ENCODE measurements at places on chromosomes 2 and 18.

GRCh38 chr2:112949456-112949855 is 28.4 kb upstream of the IL36G start:
- no peak for DNase-seq

DNA sequence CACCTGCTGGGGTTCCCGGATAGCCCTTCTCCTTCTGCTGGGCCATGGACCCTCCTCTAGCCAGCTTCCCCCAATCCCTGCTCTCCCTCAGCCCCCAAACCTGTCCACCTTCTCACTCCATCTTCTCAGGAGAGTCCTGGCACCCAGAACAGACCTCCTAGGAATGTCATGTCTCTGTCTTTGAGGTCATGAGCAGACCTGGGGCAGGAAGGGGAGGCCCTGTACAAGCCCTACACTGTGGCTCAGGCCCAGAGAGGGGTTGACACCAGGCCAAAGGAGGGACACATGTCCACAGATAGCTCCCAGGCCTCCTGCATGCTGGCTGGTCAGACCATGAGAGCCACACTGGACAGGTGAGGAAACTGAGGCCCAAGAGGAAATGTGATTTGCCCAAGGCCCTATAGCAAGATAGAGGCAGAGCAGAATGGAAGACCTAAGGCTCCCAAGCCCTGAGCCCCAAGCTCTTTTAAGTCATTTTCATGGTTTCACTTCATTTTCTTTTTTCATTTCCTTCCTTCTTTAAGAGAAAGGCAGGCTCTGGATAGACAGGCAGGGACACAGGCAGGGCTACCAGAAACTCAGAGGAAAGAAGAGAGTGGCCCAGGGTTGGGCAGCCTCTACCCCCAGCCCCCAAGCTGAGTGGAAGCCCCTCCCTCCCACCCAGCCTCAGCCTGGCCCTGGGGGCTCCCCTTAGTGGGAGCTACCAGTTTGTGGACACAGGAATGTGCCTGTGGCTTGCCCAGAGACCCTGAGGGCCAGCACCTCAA is 159.7 kb downstream of the SMAD7 start:
- no peak for DNase-seq

- no peak for DNase-seq
Measured at GRCh38 chr2:64637000-64637635, 16.6 kb downstream of the SERTAD2 start.

DNA sequence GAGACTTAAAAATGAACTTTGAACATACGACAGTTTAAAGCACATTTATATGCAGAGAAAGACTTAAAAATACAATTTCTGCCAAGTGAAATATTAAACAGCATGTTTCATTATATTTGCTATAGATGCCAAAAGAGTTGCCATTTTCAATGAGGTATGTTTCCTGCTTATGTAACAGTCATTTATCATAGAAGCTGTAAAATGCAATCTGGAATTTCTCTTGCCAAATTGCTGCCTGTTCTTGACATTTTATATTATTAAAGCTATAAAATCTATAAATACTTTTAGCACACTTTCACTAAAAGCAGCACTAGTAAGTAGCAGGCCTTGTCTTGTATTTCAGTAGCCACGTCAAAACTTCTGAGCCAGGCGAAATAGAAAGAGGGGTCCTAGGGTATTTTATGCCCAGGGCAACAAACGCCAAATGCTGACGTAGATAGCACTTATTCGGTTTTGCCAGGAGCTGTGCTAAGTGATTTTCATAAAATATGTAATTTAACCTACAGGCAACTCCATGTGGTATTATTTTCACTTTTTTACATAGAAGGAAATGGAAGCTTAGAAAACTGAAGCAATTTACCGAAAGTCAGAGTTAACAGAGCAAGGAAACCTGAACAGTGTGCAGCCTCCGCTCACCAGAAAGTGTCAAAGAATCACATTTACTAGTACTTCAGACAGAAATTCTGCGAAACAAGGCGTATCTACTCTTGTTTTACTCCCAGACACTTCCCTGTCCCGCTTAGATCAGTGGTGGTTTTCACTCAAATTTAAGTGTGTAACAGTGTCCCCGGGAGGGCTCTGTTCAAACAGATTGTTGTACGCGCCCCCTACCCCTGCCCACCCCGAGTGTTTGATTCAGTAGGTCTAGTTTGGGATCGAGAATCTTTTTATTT is 1.2 kb upstream of the CYP20A1 start:
- no peak for DNase-seq

DNA sequence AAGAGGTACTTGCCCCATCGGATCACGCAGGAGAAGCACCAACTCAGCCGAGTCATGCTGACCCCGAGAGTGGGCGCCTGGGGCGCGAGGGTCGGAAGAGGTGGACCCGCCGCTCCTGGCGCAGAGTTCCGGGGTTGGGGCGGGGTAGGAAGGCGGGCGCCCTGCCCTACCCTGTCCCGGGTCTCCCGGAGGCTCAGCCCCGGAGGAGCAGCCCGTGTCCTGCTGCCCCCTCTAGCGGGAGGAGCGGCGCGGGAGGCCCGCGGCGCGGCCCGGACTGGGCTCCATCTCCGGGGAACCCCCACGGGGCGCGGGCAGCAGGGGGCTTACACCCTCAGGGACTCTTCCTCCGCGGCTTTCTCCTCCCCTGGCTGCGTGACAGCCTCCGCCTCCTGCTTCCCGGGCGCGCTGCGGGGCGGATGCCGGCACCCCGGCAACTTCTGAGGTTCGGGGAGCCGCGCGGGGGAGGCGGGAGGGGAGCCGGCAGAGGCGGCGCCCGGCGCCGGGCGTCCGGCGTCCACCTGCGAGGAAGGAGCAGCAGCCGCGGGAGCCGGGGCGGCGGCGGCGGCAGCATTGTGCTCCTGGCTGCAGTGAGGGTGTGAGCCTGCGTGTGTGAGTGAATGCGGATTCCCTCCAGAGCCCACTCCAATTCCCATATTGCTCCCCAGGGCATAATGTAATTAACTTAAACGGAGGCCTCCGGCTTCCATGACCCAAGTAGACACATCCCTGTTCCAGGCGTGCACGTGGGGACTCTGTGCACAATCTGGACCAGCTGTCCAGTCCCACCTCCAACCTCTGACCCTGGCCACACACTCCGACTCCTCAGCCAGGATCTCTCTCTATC is 7.6 kb upstream of the TNS1 start:
- DNase-seq, result peak; percentile 43

- DNase-seq, result no peak
Measured at GRCh38 chr18:30999186-30999585, 43.4 kb downstream of the DSC3 start.

DNA sequence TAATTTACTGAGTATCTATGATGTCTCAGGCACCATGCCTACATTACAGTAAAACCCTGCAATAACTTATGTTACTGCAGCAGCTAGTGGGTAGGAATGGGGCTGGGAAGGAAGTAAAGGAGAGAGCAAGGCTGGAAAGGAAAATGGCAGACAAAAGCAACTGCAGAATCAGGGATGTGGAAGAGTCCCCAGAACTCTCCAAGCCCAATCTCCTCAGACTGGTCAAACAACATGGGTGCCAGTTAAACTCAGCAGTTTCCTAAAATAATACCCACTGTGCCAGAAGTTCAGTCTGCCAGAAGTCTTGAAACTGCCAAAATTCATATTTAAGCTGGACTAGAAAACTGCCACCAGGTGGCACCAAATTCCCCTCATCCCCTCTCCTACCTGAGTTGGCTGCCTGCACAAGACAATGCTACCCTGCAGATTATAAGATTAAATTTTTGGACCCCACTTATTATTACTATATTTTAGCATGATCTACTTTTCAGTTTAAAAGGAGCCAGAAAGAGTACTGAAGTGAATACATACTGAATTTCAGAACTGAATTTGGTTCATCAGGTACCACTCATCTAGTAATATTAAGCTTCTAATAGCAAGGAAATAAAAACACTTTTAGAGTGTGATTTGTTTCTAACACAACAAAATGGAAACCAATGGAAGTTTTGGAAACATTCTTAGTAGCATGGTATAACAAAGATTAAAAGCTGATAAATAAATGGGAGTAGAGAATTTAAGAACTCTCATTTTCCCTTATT is 86.8 kb upstream of the DNER start:
- peak; percentile 56 for DNase-seq

DNA sequence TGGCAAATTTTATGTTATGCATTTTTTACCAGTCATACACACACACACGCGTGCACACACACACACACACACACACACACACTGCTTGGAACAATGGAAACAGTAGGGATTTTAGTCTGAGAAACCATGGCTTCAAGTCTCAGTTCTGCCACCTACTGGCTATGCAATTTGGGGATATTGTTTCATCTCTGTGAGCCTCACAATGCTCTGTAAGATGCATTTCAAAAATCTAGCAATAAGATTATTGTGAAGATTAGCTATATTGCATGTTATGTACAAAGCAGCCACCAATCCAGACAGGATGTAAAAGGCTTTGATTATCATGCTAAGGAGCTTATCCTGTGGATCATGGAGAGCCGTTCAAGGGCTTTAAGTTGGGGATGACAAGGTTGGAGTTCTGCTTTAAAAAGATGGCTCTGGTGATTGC is 401.4 kb downstream of the NBAS start:
- peak; percentile 37 for DNase-seq

DNA sequence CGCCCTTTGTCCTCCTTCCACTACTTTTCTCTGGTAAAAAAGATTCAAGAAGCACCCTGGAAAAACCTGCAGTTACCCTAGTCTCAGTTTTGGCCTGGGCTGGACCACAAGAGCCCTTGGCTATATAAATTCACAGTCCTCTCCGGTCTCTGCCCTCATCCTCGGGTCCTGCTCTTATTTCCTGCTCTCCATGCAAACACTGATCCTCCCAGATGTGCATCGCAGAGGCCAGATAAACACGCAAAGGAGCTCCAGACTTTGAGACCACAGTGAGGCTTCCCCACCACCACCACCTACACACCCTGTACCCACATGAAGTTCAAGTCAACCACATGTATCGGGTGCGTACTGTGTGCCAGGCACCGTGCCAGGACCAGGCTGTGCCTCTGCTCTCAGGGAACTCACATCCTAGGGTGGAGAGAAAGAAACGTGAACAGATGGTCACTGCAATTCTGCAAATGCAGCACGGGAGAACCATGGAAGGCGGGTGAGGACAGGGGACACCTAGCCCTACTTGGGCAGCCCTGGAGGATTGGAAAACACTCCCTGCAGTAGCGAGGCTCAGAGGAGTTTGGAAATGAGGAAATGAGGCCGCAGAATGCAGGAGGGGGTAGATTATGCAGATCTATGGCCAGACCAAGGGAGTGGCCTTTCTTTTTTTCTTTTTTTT is 7.4 kb downstream of the CTDSP1 start:
- DNase-seq, result no peak

DNA sequence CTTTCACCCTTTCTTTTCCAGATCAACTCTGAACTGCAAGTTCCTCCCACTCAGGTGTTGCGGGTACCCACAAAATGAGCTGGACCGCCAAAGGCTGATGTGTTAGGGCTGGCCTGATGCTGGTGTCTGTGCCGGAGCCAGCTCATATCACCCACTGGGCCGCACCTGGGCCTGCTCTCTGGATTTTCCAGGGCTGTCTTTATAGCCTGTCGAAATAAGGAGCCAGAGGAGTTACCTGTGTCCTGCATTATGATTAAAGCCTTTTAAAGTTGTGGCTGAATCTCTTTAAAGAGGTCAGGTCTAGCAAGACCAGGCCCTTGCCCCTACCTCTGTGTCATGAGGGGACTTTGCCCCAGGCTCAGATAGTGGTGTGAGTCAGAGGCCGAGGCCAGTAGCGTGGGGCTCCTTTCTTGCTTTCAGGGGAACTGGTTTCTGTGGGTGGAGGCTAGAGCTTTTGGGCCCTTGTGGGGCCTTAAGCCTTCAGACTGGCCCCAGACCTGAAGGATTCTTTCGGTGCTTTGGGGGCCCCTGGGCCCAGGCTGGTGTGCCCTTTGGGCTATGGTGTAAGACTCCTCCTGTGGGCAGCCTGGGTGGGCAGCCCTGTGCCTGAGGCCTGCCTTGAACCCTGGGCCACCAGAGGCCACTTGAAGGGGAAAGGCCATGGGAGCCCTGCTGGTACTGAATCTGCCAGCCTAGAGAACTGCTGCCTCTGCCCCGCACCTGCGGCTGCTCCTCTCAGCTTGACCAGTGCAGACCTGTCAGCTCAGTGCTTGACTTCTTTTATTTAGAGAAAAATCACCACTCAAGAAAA is 21.3 kb downstream of the OTOF start:
- DNase-seq, result peak; percentile 27

DNA sequence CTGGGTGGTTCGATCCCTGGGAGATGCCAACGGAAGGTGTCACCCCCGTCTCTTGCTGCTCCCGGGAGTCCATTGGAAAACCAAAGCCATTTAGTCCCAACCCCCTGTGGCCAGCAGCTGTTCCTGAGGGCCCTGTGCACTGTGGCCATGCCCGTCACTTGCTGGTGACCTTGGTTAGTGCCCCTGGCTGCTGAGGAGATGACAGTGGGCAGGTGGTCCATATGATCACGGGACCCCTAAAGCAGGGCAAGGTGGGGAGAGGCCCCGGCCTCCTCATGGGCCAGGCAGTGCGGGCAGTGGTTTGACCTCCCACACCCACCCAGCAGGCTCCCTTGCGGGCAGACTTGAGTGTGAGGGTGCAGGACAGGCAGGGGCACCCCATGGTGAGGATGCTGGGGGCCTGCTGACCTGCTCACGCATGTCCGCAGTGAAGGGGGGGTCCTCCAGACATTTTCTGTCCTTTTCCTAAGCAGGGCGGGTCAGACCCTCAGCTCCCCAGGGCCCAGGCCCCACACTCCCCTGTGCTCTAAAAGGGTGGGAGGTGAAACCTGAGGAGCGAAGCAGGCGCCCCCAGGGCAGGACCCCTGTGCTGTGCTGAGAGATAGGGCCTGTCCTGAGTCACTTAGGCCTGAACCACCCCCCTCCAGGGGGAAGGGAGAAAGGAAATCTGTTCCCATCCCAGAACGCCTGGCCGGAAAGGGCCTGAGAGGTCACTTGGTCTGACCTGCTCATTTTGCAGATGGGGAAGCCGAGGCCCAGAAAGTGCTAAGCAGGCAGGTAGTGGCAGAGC is 6.8 kb downstream of the ITM2C start:
- DNase-seq, result no peak

DNA sequence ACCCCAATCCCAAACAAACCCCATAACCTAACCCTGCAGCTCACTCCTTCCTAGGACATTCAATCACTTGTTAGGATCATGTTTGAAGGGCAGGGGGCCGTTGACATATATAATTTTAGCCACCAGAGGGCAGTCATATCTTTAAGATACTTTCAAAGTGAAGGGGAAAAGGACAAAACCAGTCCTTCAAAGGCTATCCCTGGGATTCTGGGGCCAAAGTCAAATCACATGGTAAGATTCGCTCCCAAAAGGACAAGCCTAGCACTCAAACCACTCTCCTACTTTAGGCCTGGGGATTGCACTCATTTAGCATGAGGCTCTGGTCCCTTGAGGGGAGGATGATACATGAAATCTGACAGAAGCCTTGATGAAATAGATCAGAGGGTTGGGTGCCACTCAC is 44.6 kb downstream of the HAUS1 start:
- DNase-seq, result peak; percentile 61

GRCh38 chr2:94996305-94997100 is 29.0 kb upstream of the MAL start:
- no peak for DNase-seq
